ENCODE measurements at places on chromosomes 12 and 14.

DNA sequence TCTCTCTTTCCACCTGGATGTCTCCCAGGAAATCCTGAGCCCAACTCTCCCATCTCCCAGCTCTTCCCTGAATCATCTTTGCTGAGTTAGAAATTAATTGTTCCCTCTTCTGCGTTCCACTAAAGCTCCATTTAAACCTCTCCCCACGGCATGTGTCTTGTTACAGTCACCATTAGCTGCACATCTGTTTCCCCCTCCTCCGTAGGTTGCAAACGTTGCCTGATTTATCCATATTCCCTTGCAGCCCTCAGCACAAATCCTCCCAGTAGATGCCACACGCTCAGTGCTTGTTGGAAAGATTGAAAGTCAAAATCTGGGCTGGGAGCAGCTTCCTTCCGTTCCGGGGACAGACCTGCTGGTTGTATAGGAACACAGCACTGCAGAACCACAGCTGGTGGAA is 90.4 kb downstream of the SLC24A4 start:
- no peak for DNase-seq

- no peak for DNase-seq
Measured at GRCh38 chr12:98464190-98464589, 51.2 kb upstream of the TMPO start.

DNA sequence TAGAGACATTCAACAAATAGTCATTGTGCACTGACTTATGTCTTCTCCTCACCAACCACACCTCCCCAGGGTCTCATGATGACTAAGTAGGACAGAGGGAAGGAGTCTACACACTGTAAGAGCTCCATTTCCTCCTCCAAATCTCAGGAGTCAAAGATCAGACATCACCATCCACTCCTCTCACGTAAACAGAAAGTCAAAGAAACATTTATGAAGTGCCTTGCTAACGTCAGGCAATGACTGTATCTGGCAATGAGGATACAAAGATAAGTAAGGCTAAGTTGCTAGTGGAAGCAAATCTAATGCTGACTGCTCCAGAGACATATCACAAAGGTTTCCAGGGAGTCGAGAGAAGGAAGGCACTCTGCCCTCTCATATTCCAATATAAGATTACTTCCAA is 88.9 kb downstream of the SLC2A13 start:
- DNase-seq = no peak

DNA sequence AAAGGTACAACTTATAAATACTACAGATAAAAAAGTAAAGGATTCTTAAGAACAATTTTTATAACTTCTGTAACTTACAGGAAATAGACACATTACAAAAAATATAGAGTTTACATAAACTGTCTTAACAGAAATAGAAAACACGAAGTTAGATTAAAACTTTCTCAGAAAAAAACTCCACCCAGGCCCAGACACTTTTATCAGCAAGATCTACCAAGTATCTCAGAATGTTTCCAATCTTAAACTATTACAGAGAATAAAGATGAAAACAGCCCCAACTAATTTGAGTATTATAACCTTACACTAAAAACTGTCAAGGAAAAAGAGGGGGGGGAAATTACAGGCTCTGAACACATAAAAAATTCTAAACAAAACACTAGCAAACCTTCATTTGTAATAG is 8.2 kb downstream of the ZFC3H1 start:
- DNase-seq = no peak

- peak; percentile 47 for DNase-seq
Measured at GRCh38 chr14:23078692-23079116, 16.2 kb downstream of the ACIN1 start.

GRCh38 chr14:92253381-92253894 is 69.5 kb upstream of the SLC24A4 start:
- DNase-seq = no peak
